ENCODE measurements at places on chromosomes 11 and 22. TPM values are rescaled to one million over a fixed set of nuclear protein-coding genes. Genes with fewer than 3 reads are reported as not detected.

The GGT5 gene
- polyA plus RNA-seq: not detected

The RPS19BP1 gene
- polyA plus RNA-seq: 128 TPM

The XKR3 gene
- polyA plus RNA-seq: not detected

The ST14 gene
- not detected for polyA plus RNA-seq

The CASTOR1 gene
- polyA plus RNA-seq: 17.8 TPM

The DEFB108B gene
- polyA plus RNA-seq: not detected

The C1QTNF5 gene
- polyA plus RNA-seq: not detected

The MYOD1 gene
- polyA plus RNA-seq: not detected

The TBX1 gene
- polyA plus RNA-seq: not detected

The BIRC2 gene
- polyA plus RNA-seq: 35.2 TPM

The NAALADL1 gene
- 17.0 TPM for polyA plus RNA-seq

The HTR3B gene
- not detected for polyA plus RNA-seq

The LRRC74B gene
- polyA plus RNA-seq: not detected

The POLR3H gene
- 22.6 TPM for polyA plus RNA-seq

The IRF7 gene
- 38.6 TPM for polyA plus RNA-seq

The ENTHD1 gene
- 0.16 TPM for polyA plus RNA-seq

The CASP5 gene
- not detected for polyA plus RNA-seq

The API5 gene
- 136 TPM for polyA plus RNA-seq

The KRTAP5-10 gene
- not detected for polyA plus RNA-seq

The C11orf91 gene
- not detected for polyA plus RNA-seq

The CASP1 gene
- 152 TPM for polyA plus RNA-seq

The CYP2D6 gene
- 0.26 TPM for polyA plus RNA-seq

The SLC6A5 gene
- not detected for polyA plus RNA-seq

The ALDH3B2 gene
- not detected for polyA plus RNA-seq

The SHISA8 gene
- polyA plus RNA-seq: not detected

The MS4A4A gene
- not detected for polyA plus RNA-seq

The MPEG1 gene
- polyA plus RNA-seq: not detected

The BAIAP2L2 gene
- polyA plus RNA-seq: not detected

Measured in CD8-positive, alpha-beta memory T cell (primary cell).